ENCODE measurements at places on chromosomes 3 and 15.
A peak's percentile ranks its signal among the peaks of the same experiment; 100 is the strongest.

GRCh38 chr3:197460002-197460401, 95.8 kb downstream of the BDH1 start:
- no peak for DNase-seq

- DNase-seq = no peak
These were observed 43.8 kb upstream of the SLC6A6 start for GRCh38 chr3:14358426-14359211.

DNA sequence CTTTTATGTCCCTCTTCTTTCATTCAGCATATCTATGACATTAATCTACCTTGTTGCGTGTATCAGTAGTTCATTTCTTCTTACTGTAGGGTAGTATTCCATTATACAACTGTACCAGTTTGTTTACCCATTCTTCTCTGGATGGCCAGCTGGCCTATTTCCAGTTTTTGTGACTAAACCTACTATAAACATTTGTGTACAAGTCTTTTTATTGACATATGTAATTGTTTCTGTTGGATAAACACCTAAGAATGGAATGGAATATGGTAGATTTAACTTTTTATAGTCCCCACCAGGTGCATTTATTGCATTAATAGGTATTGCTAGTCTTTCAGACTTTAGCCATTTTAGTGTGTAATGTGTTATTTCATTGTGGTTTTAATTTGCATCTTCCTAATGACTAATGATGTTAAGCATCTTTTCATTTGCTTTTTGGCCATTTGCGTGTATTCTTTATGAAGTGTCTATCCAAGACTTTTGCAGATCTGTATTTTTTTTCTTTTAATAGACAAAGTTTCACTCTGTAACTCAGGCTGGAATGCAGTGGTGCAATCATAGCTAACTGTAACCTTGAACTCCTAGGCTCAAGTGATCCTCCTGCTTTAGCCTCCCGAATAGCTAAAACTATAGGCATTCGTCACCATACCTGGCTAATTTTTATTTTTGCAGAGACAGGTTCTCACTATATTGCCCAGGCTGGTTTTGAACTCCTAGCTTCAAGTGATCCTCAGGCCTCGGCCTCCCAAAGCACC, 41.9 kb upstream of the XRN1 start:
- DNase-seq = no peak

DNA sequence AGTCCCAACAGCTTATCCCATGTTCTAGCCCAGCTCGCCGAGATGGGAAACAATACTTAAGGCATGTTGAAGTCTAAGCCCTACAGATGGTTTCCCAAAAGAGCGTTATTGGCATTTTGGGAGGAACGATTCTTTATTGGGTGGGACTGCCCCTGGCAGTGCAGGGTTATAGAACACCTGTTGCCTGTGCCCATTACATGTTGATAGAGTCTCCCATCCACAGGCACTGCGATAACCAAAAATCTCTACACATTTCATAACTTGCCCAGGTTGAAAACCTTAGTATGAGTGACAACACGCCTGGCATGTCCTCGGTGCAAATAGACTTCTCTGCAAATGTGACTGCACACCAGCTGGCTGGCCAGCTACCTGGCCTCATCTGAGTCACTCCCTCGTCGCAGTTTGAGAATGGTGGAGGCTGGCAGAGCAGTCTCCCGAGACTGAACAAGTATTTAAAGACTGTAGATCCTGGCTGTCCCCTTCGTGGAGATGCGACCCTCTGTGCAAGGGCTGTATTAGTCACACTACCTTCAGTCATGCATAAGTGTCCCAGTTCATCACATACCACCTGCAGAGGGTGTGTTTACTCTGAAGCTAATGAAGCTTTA, 18.7 kb downstream of the ZNF80 start:
- DNase-seq = no peak

GRCh38 chr3:61371123-61371522, 119.9 kb upstream of the FHIT start:
- DNase-seq = peak; percentile 60

- no peak for DNase-seq
These were observed 40.8 kb upstream of the BHLHE40 start for GRCh38 chr3:4938281-4938982.

GRCh38 chr3:124574012-124574411, 156.2 kb upstream of the UMPS start:
- DNase-seq = no peak

GRCh38 chr3:137296116-137296515, 338.3 kb downstream of the IL20RB start:
- DNase-seq = no peak

- DNase-seq = no peak
These were observed 625.9 kb downstream of the NLGN1 start for GRCh38 chr3:174023421-174023820.

- no peak for DNase-seq
These were observed 52.2 kb upstream of the HEG1 start for GRCh38 chr3:125107861-125108567.

Data from D341Med (cell line).